ENCODE measurements at places on chromosomes 16 and 17. TPM values are rescaled to one million over a fixed set of nuclear protein-coding genes. Genes with fewer than 3 reads are reported as not detected.

Gene TMEM92
- 28.1 TPM for total RNA-seq

Gene ORC6
- 22.4 TPM for total RNA-seq

Gene CASKIN2
- 47.8 TPM for total RNA-seq

Gene SEC14L5
- 0.05 TPM for total RNA-seq

Gene XYLT2
- total RNA-seq = 23.1 TPM

Gene CTRL
- 0.56 TPM for total RNA-seq

Gene NR1D1
- total RNA-seq = 2.6 TPM

Gene KLHL10
- total RNA-seq = not detected

Gene METTL23
- total RNA-seq = 30.5 TPM

Gene DYNC1LI2
- total RNA-seq = 138 TPM

Gene ARHGAP44
- 11.5 TPM for total RNA-seq

Gene HS3ST2
- total RNA-seq = 2.7 TPM

Gene GPRC5C
- 24.7 TPM for total RNA-seq

Gene HEATR9
- total RNA-seq = not detected

Gene SLC35G6
- total RNA-seq = not detected

Gene CSNK2A2
- 149 TPM for total RNA-seq
